ENCODE measurements at places on chromosomes 2 and 18.
A peak's percentile ranks its signal among the peaks of the same experiment; 100 is the strongest.

DNA sequence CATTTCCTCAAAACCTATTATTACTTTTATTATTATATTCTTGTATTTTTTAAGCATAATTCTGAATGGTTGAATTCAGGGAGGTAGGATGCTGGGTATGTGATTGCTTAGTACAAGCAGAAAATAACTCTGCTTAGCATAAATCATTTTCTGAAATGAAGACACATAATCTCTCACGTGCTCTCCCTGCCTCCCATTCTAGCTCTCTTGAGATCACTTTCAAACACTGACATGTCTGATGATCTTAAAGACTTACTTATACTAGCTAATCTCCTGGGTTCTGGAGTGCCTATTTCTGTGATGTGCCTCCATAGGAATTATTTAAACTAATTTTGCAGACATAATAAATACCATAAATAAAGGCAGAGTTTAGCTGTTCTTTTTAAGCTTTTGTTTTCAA is 1136.0 kb downstream of the SUCLG1 start:
- DNase-seq = no peak

DNA sequence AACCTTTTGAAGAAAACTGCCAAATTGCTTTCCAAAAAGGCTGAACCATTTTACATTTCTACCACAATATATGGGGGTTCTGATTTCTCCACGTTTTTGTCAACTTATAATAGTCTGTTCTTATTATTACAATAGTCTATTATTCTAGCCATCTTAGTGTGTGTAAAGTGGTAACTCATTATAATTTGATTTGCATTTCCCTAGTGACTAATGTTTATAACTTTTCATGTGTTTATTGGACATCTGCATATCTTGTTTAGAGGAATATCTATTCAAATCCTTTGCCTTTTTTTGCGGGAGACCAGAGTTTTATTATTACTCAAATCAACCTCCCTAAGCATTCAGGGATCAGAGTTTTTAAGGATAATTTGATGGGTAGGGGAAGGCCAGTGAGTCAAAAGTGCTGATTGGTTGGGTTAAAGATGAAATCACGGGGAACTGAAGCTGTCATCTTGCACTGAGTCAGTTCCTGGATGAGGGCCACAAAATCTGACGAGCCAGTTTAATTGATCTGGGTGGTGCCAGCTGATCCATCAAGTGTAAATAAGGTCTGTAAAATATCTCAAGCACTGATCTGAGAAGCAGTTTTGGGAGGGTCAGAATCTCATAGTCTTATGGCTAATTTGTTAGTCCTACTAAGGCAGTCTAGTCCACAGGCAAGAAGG is 303.4 kb upstream of the NCKAP5 start:
- no peak for DNase-seq

GRCh38 chr2:159613651-159614285 is 2.6 kb downstream of the BAZ2B start:
- peak; percentile 81 for DNase-seq

- DNase-seq = no peak
Observed at GRCh38 chr2:12732651-12733050, 15.9 kb downstream of the TRIB2 start.

- DNase-seq = no peak
Observed at GRCh38 chr2:114192362-114192761, 250.1 kb upstream of the DPP10 start.

- no peak for DNase-seq
Observed at GRCh38 chr2:240646900-240647502, 21.7 kb downstream of the GPR35 start.

- no peak for DNase-seq
Observed at GRCh38 chr2:145653553-145653952, 1133.6 kb upstream of the ZEB2 start.

- no peak for DNase-seq
Observed at GRCh38 chr2:120020554-120020953, 7.7 kb downstream of the EPB41L5 start.

- no peak for DNase-seq
Observed at GRCh38 chr2:86704459-86704971, 15.6 kb upstream of the RMND5A start.

DNA sequence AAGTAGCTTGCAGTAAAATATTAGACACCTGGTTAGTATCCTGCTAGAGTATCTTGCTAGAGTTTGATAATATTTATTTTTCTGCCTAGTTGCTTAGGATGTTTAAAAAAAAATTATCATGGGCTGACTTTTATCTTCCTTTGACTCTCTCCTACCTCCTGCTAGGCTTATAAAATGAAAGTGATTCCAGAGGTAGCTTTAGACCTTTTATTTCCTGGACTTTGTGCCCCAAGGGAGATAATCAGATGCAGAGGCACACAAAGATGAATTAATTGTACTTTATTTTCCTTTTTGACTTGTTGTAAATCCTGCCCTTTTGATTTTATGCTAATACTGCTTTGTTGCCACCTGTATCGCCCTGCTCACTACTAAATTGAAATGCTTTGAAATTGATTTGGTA is 130.7 kb downstream of the WDSUB1 start:
- DNase-seq = no peak

- DNase-seq = peak; percentile 2
Observed at GRCh38 chr2:165745916-165746315, 48.1 kb downstream of the GALNT3 start.

DNA sequence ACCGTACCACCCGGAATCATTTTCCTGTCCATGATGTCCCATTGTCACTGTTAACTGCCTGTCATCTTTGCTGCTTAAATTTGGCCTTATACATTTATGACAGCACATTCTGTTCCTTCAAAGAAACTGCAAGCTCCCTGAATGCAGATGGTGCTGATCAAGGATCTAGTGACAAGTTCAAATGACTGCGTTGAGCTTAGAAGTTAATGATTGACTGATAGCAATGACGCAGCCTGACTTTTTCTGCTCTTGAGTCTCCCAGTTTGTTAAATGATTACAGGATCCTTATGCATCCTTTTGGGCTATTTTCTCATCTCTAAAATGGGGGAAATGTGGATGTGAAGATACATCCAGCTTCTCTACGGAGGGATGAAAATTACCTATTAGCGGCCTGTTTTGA is 159.0 kb downstream of the DCC start:
- DNase-seq = no peak

- no peak for DNase-seq
Observed at GRCh38 chr2:133530645-133531044, 37.6 kb downstream of the NCKAP5 start.

DNA sequence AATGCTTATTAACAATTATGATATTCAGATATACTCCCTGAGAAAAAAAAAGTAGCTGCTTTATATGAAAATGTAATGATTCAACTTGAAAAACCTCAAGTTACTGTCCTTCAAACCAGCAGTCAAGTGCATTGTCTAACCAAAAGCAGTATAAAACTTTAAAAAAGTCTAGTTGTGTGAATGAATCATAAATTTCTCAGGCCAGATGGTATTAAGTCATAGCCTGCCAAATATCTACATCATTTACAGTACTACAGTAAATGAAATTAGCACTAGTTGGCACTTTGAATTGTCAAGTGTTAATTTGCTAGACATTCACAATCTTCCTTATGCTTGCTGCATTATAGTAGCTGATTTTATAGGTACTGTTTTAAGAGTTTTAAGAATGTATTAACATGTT is 85.9 kb downstream of the CBLN2 start:
- no peak for DNase-seq

- peak; percentile 82 for DNase-seq
Observed at GRCh38 chr2:20738772-20739171, 71.8 kb downstream of the GDF7 start.

DNA sequence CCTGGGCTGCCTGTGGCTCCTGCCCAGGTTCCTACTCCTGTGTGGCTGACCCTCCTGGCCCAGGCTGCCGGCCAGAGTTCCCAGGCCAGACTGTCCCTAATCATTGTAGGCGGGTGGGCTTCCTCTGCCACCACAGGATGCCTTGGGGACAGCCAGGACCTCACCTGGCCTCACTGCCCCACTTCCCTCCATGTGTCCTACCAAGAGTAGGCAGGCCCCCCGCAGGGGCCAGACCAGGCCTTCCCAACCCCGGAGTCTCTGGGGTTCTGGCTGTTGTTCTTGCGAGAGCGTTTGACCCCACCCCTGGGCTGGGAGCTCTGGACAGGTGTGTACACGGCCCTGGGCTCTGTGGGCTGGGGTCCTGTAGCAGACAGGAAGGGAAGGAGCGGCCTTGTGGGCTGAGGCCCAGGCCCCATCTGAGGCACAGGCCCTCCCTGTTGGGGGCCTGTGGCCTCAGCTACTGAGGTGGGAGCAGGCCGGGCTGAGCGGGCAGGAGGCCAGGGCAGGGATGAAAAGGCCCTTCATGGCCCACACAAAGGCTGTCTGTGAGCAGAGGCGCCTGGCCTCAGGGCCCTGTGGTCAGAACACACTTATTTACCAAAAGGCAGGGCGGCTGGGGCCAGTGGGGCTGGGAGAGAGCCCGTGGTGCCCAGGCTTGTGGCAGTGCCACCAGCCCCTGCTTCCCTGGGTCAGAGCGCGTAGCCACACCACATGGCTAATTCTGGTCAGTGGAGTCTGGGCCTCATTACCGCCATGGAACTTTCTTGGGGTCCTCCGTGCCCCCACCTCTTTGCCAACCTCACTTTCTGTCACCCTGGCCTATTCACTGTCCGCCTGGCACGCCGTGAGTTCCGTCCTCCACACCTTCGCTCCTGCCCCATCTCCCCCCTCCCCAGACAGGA is 2.0 kb downstream of the SNORC start:
- no peak for DNase-seq

DNA sequence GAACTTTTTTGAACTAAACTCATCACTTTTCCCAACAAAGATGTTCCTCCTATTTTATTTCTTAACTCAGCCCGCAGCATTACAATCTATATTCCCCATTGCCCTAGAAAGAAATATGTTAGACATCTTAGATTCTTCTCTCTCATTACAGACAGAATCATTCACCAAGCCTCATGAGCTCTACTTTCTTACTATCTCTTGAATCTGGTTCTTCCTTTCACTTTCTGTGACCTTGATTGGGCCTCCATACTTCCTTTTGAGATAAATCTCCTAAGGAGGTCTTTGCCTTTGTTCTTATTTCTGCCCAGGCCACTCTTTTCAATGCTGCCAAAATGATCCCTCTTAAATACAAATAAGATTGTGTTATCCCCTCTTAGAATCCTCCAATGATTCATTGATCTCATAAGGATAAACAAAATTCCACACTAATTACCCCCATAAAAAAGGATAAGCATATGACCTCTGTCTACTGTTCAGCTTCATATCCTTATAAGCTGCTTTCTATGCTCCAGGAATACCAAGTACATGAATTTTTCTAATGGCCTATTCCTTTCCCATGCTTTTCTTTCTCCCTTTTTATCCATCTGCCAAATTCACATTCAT is 400.0 kb downstream of the ARHGAP15 start:
- DNase-seq = no peak

DNA sequence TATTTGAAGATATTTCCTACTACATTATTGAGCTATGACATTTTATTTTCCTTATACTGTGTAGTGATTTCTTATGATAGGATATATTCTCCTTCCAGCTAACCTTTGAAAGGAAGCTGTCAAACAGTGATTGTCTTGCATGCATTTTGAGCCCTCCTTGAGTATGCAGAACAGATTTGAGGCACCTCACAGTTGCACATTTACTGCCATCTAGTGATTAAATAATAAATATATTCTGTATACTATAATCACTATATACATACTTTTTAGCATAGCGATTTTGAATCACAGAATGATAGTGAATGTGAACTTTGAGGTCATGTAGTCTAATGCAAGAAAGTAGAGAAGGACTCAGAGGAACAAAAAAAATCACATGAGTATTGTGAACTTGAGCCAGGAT is 268.4 kb upstream of the CDH19 start:
- DNase-seq = peak; percentile 40

DNA sequence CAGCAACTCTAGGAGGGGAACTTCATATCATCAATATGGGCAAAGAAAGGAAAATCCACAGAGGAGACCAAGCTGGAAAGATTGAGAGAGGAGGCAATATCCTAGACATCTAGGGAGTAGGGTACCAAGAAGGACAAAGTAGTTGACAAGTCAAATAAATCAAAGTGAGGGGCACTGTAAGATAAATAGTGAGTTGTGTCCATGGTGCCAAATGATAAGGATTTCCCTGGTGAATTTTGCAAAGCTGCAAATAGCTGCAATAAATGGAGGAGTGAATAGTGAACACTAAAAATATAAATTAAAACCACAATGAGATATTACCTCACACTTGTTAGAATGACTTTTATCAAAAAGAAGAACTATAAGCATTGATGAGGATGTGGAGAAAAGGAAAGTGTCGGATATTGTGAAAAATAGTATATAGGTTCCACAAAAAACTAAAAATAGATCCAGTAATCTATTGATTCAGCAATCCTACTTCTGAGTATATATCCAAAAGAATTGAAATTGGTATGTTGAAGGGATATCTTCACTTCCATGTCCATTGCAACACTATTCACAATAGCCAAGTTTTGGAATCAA is 258.2 kb upstream of the FN1 start:
- no peak for DNase-seq

DNA sequence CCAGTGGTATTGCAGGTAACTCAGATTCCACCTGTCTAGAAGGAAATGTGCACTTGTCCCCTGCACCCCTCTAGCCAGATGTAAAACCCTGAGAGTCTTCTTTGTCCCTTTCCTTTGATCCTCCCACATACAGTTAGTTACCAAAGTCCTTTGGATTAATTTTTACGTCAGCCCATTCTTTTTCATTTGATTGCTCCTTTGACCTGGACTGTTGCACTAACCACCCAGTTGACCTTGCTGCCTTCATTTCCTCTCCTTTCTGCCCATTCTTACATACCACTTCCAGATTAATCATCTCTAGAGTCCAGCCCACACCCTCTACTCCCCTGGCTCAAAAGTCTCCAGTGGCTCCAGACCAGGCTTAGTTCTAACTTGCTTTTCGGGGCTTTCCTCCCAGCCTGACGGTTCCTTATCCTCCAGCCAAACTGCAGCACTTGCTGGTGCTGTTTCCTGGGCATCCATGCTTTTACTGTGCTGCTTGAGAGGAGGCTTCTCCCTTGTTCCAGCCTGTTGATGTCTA is 99.3 kb downstream of the SPTBN1 start:
- no peak for DNase-seq

GRCh38 chr2:9824441-9824840 is 18.8 kb upstream of the TAF1B start:
- no peak for DNase-seq

DNA sequence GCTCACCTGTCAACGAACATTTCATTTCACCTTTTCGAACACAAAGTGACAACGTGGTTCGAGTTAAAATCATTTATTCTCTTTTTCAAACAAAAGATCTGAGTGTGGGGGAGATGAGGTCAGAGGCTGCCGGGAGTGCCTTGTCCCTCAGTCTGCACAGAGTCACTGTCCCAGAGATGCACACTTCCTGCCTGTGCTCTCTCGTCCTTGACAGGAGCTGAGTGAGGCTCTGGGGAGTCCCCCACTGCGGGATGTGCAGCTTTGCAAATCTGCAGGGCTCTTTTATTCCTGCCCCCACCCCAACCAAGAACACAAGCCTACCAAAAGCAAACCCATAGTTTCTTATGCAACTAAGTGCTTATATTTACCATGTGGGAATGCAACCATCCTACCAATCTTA is 497.8 kb downstream of the EIPR1 start:
- peak; percentile 29 for DNase-seq

- no peak for DNase-seq
Observed at GRCh38 chr2:190759749-190760213, 110.9 kb downstream of the NAB1 start.

Data from eye (tissue), 1 donor.